ENCODE measurements at places on chromosomes 1 and 21.

DNA sequence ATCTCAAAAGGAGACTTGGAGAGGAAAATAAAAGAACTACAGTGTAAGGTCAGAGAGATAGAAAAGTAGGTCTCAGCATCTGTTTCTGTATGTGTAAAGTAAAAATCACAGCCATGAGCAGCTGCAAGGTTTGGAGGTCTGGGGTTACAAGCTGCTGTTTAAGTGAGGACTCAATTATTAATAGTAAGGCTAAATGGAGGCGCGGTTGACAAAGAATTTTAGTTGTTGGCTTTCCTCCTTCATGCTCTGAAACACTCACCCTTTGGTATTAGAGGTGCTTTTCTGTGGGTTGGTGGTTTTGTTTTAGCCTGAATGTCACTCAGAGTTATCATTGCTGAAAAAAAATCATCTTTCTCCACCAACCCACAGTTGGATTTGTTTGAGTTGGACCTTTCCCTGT lies 59.8 kb upstream of the HAO2 start:
- DNase-seq, result no peak

DNA sequence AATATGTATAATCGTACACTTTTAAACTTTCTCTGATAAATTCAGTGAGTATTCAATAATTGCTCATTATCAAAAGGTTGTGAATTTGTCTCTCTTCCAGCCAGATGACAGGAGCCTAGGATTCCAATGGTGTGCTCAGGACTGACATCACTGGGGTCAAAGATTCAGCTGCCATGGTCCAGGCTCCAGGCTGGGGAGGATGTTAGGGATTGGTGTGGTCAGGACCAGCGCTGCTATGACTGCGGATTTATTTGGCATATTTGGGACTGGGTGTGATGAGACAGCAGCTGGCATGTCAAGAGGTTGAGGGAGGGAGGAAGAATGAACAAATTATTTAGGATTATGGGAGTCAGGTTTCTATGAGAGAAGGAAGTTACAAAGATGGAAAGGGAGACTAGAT lies 48.2 kb upstream of the ABCA4 start:
- DNase-seq, result no peak

DNA sequence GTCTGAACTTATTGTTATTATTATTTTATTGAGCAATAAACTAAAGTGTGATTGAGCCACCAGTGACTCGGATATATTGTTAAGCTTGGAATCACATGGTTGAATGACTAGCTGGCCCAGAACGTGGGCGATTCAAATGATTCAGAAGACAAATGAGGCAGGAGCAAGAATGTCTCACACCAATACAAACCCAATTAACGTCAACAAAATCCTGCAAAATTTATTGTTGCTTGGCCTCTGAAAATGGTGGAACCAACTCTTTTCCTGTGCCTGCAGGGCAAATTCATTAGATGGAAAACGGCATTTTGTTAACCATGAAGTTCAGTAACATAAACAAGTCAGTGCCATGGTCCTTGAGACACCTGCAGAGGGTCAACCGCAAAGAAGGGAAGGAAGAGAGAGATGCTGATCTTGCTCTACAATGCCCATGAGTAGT lies 482.0 kb downstream of the SETD4 start:
- no peak for DNase-seq

DNA sequence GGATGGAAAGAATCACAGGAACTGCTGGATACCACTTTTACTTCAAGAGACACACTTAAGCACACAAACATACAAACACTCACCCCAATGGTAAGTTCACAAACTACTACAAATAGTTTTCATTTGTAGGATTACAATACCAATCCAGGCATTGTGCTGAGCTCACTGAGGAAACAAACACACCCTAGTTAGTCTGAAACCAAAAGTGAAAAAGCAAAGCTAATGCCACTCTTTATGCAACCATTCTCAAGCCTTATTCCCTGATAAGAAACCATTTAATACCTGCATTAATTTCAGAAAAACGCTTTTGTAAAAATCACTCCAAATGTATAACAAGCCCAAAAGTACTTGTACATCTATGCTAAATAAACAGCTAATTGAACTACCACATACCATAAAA lies 38.3 kb downstream of the RNF115 start:
- no peak for DNase-seq

- peak; percentile 15 for DNase-seq
Measured at GRCh38 chr1:35298464-35298863, 30.0 kb downstream of the ZMYM4 start.

GRCh38 chr1:4127592-4128140 lies 227.6 kb upstream of the C1orf174 start:
- DNase-seq, result no peak

GRCh38 chr1:179777731-179778130 lies 34.6 kb downstream of the FAM163A start:
- DNase-seq, result no peak

- no peak for DNase-seq
Measured at GRCh38 chr1:37825506-37825905, 17.5 kb upstream of the YRDC start.

DNA sequence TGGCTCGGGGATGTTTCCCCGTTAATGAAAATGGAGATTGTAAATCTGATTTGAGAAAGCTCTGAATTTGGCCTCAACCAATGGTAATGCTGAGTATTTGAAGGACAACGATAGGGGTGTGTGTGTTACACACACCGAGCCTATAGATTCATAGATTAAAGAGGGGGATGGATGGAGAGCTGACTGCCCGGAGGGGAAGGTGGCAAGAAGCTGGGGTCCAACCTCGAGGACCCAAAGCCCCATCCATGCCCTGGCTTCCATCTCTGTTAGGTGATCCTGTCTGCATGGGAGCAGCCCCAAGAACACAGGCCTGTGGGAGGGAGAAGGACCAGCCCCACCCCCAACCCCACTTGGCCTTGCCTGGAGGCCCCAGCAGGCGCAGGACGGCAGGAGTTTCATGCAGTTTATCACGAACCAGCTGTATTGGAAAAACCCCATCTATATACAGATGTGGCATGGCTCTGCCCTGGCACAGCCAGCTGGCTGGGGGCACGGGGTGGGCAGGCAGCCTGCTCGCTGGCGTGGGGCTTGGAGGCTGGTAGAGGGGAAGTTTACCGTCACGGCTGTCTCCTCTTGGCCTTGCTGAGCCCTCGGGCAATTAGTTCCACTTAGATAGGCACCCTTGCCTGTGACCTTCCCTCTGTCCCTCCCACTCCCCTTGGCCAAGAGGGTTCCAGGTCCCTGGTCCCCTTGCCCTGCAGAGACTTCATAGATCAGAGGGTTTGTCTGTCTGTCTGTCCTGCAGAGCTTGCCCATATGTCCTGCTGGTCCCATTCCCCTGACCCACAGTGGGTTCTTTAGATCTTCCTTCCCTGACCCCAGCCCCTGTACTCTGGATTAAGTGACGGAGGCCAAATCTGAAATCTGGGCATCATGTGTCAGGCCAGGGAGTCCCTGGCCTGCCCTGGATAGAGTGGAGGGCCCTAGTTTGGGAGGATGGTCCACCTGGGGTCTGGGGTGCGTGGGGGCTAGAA lies 3.0 kb downstream of the HSPB7 start:
- no peak for DNase-seq

DNA sequence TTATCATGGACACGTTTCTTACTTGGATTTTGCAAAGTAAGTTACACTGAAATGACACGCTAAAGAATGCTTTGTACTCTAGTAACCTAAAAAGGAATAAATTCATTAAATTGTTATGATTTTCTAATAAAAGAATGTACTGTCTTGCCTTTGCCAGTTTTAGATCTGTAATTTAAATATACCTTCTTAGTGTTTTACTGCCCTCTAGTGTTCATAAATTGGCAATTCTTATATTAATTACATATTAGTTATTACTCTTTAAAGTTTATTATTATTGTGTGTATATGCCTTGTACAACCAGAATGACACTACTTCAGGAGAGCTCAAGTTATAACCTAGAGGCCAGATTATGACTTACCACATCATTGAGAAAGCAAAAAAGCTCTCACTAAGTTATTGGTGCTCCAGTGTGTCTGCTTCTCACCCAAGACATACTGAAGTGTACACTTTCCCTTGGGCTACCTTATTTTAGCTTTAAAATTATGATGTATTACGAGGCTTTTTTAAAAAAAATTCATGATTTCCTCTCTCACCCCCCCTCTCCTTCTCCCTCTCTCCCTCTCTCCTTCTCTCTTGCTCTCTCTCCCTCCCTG lies 169.9 kb downstream of the HS2ST1 start:
- no peak for DNase-seq

DNA sequence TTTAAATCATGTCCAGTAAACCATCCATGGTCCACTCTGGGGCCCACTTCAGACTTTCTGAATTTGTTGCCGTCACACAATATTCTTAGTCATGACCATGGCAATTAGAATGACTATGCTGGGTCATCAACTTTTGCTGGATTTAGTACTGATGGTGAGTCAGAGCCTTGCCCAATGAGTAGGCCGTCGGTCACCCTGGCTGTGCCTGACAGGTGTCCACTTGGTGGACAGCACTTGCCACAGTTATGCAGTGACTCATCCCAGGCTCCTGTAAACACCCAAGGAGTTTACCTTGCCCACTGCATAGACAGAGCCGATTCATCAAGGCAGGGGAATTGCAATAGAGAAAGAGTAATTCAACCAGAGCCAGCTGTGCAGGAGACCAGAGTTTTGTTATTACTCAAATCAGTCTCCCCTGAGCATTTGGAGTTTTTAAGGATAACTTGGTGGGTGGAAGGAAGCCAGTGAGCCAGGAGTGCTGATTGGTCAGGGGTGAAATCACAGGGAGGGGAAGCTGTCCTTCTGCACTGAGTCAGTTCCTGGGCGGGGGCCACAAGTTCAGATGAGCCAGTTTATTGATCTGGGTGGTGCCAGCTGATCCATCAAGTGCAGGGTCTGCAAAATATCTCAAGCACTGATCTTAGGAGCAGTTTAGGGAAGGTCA lies 333.8 kb downstream of the PTPRU start:
- no peak for DNase-seq

- no peak for DNase-seq
Measured at GRCh38 chr1:63882048-63882704, 108.4 kb downstream of the ROR1 start.

- DNase-seq, result no peak
Measured at GRCh38 chr1:111200802-111201161, 336 bp upstream of the DENND2D start.

- no peak for DNase-seq
Measured at GRCh38 chr21:42312626-42313104, 2.5 kb downstream of the TFF3 start.

GRCh38 chr21:33651965-33652680 lies 9.8 kb downstream of the ITSN1 start:
- DNase-seq, result no peak

GRCh38 chr1:170262276-170262939 lies 116.6 kb downstream of the NTMT2 start:
- DNase-seq, result no peak

DNA sequence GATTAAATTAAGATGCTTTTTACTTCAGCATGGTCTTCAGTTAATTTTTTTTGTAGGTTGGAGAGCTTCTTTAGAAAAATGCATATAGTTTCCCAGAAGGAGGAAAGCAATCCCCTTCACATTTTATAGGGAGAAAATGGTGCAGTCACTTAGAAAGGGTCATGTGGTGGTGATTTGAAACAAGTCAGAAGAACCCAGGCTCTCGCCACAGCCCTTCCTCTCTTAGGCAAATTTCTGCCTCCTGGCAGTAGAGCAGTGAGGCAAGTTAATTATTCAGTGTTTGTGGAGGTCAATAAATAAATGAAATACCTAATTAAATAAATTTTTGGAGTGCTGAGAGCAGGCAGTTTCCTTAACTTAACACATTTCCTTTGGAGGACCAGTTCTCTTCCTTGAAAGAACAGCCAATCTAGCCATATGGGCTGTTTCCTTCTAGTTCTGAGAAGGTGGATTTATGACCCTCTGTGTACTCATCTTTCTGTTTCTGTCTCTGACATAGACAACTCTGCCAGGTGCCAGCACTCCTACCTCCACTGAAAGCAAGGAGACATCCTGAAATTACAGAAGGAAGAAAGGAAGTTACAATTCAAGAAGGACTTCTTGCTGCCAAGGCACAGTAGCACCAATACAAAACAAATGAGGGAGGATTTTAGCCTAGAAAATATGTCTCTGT lies 19.0 kb upstream of the POGZ start:
- no peak for DNase-seq

- DNase-seq, result no peak
Measured at GRCh38 chr1:203627851-203628200, 1.2 kb downstream of the ATP2B4 start.

- DNase-seq, result peak; percentile 74
Measured at GRCh38 chr1:2446394-2446793, 29.7 kb upstream of the PLCH2 start.

DNA sequence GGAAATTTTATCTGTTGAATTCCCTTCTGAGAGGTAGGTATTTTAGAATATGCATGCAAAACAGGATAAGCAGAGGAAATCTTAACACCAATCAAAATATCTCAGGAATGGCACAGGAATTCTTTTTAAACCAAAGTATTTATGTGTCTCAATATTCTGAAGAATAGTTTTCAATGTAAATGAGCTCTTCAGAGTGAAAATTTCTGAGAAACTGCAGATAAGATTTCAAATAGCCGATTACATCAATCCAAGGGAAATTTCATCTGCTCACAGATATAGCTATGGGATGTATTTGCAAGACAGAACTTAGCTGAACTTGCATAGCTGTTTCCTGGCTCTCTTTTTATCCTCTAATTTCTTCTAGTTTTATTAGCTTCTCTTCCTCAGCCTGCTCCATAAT lies 209.5 kb downstream of the GRIK1 start:
- DNase-seq, result no peak

DNA sequence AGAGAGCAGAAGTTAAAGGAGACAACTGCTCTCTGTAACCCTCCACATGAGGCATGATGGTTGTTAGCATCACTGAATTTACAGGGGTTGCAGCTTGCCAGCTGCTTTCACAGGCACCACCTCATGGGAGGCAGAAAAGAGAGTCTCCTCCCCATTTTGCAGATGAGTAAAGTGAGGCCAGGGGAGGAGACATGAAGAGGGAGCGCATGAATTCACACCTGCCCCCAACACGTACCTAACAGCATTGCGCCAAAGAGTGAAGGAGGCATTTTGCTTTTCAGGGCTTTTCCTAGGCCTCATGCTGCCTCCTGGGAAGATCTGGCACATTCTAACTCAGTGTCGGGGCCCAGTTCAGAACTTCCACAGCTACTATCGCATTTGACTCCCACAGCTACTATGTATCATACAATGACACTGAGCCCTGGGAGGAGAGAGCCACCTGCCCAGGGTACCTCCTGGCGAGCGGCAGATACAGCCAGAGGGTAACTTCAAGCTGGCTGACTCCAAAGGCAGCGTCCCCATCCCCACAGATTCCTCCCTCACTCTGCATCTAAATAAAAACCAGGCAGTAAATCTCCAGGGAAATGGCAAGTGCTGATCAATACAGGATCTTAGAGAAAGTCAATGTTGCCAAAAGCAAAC lies 34.0 kb downstream of the GLIS1 start:
- no peak for DNase-seq

DNA sequence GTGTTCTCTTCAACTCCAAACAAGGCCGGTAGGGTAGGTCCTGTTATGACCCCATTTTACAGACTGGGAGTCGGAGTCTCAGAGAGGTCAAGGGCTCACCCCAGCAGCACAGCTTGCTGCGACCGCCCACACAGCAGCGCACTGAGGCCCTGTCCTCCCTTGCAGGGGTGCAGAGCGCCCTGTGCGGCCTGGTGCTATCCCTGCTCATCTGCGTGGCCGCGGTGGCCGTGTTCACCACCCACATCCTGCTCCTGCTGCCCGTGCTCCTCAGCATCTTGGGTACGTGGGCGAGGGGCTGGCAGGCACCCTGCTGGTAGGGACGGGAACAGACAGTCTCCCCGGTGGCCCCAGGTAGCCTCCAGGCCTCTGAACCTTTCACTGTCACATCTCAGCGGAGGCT lies 55.9 kb downstream of the DISP3 start:
- DNase-seq, result no peak

All from frontal cortex (tissue), 4 donors.